Retinal pigment epithelial cell (primary cell): ENCODE measurements at places on chromosomes 12 and 14.
A peak's percentile ranks its signal among the peaks of the same experiment; 100 is the strongest.

GRCh38 chr12:4044736-4045730, 171.8 kb upstream of the PARP11 start:
- no peak for DNase-seq

DNA sequence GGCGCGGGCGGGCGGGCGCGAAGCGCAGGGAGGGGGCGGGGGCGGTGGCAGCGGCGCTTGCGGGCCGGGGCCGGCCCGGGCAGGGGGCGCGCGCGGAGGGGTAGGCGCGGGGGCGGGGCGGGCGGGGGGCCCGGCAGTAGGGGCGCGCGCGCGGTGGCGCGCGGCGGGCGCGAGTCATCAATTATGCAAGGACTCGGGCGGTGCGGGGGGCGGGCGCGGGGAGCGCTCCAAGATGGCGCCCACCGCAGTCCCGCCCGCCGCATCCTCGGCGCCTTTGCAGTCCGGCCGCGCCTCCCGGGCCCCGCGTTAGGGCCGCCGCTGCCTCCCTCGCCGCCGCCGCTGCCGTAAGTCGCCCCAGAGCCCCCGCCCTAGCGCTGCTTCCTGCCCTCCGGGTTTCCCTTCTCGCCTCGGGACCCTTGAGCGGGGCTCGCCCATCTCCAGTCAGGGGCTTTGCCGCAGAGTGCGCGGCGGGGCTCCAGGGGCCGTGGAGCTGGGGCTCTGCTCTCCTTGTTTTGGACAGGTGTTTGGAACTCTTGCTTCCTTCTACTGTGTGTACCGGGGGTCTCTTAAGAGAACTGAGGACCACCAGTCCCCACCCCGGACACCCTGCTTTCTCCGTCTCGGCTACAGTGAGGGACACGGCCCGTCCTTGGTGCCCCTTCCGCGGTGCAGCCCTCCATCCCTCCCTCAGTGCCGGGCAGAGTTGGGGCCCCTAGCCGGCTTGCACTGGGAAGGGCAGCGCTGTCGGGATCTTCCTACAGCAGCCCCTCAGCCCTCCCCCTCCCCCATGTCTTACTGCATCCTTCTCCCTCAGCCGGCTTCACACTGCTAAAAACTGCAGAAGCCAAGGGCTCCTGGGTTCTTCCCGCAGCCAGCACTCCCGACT, at the start of gene SCN8A:
Gene SCN8A (plus strand): TSS at position 218 of the 886 bp plus-strand sequence. CDS start 71,585 bp downstream, outside the sequence.
- DNase-seq, result peak; percentile 8

DNA sequence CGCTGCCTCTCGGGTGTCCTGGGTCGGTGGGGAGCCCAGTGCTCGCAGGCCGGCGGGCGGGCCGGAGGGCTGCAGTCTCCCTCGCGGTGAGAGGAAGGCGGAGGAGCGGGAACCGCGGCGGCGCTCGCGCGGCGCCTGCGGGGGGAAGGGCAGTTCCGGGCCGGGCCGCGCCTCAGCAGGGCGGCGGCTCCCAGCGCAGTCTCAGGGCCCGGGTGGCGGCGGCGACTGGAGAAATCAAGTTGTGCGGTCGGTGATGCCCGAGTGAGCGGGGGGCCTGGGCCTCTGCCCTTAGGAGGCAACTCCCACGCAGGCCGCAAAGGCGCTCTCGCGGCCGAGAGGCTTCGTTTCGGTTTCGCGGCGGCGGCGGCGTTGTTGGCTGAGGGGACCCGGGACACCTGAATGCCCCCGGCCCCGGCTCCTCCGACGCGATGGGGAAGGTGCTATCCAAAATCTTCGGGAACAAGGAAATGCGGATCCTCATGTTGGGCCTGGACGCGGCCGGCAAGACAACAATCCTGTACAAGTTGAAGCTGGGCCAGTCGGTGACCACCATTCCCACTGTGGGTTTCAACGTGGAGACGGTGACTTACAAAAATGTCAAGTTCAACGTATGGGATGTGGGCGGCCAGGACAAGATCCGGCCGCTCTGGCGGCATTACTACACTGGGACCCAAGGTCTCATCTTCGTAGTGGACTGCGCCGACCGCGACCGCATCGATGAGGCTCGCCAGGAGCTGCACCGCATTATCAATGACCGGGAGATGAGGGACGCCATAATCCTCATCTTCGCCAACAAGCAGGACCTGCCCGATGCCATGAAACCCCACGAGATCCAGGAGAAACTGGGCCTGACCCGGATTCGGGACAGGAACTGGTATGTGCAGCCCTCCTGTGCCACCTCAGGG, 679 bp downstream of the ARF6 start:
- DNase-seq, result no peak

DNA sequence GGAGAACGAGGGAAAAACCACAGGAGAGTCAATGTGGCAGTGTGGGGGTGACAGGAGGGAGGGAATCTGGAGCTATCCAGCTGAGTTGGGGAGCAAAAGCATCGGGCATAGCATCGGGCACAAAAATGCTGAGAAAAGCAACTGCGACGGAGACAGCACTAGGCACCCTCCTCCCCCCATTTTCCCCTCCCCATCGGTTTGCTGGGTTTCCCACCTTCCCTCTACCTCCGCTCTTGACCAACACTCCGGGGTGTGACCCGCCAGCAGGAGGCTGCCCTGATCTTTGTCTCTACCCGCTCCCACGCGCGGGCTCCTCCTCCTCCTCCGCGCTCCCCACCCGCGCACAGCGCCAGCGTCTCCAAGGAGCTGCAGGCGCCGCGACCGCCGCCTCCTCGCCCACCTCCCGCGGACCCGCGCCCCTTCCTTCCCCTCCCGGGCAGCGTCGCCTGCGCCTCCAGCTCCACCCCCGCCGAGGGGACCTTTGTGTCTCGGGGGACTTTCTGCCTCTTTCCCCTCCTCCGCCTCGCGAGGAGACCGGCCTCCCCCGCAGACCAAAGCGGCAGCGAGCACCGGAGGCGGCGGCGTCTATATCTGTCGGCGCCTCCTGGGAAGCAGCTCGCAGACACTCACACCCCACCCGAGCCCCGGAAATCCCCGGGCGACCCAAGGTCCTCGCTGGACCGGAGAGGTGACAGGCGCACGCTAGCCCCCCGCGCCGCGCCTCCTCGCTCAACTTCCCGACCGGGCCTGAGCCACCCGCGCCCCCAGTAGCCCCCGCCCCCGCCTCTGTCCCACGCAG, 920 bp downstream of the CDK17 start:
- no peak for DNase-seq

- DNase-seq, result no peak
Measured at GRCh38 chr12:104182144-104182543, 33.4 kb upstream of the TXNRD1 start.

- peak; percentile 40 for DNase-seq
Measured at GRCh38 chr12:26097046-26097878, 27.6 kb downstream of the BHLHE41 start.

DNA sequence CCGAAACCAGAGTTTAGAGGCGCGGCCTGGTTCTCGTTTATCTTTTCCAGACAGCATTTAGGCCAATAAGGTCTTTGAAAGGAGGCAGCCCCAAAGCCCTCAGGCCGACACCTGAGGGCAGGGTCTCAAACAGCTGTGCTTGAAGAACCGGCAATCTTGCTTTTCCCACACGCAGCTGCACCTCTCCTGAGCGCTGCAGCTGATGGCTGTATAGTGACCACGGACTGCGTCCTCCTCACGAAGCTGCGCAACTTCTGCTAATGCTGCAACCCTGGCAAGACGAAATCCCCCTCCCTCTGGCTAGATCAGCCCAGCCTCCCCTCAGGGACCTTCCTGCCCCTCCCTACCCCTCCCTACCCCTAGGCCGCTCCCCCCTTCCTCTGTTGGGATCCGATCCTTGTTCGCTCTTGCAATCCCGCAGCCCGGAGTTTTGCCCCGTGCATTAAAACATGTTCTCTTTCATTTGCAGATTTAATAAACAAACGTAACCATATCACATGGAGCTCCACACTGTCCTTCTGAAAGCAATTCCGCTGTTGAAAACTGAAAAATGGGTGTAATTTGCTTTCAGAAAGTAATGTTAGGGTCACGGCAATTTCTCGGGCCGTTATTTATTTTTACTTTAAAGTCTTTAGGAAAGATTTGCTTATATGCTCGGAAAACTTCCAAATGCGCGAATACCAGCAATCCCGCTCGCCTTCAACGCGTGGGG, 4.8 kb upstream of the PAX9 start:
- no peak for DNase-seq

GRCh38 chr12:89756585-89757398, 48.2 kb upstream of the ATP2B1 start:
- DNase-seq, result peak; percentile 82

DNA sequence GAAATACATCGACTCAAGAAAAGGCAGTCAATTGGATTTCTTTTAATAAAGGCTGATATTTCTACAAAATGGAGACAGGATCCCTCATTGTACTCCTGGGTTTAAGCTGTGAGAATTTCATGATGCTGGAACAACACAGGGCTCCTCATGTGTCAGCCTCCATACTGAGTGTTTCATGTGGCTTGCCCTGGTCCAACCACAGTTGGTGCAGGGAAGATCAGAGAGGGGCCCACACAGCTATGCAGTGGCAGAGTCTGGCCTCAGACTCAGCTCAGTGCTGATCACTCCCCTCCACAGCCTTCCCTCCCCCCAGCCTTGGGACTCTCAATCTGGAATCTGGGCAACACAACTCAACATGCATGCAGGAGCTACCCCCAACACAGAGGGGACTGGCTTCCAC, 122.5 kb upstream of the OVCH1 start:
- DNase-seq, result no peak

- no peak for DNase-seq
Measured at GRCh38 chr12:104699489-104700190, 242.9 kb downstream of the CHST11 start.

DNA sequence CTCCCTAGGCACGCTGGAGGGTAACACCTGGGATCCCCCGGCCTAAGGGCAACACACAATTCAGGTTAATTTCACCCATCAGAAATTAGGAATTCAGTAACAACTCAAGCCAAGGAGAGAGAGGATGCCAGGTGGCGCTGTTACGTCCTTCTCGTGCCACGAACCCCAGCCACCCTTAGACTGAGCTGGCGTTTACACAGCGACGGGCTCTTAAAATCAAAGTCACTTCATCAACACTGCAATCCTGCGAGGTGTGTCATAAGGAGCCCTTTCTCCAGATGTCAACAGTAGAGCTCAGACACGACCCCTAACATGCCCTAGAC, 110.6 kb upstream of the TMEM132D start:
- DNase-seq, result no peak

GRCh38 chr12:112514926-112515642, 96.3 kb downstream of the PTPN11 start:
- no peak for DNase-seq

GRCh38 chr14:77708749-77709148, 846 bp downstream of the SLIRP start:
- no peak for DNase-seq

DNA sequence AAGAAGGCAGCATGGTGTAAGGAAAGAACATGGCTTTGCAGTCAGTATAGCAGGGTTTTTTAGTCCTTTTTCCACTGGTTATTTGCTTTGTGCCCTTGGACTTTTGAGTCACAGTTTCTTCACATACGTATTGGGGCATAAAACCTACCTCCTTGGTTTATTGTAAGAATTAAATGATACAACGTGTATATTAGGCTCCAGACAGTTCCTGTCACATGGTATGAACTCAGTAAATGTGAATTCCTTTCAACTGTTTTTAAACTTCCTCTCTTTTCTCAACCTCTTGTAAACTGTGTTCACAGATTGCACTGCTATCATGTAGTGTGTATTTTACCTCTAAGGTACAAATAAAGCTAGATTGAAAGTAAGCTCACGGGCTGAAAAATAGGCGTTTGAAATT, 29.5 kb downstream of the MSRB3 start:
- no peak for DNase-seq

- DNase-seq, result no peak
Measured at GRCh38 chr12:47616440-47616839, 89.4 kb downstream of the RPAP3 start.

DNA sequence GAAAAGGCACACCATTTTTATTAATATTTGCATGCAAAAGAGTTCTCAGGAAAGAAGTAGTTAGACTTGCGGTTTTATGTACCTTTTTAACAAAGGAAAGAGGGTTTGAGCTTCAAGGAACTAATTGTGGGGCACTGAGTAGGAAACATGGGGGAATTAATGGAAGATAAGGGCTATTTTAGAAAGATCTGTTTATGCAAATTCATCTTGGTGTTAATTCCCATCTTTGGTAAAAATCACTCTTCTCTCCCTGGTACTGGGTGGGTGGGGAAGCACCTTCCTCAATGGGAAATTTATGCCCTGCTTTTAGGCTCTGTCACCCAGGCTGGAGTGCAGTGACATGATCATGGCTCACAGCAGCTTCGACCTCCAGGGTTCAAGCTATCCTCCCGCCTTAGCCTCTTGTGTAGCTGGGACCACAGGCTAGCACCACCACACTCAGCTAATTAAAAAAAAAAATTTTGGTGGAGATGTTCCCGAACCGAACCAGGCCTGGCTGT, 30.1 kb upstream of the RESF1 start:
- DNase-seq, result no peak

GRCh38 chr12:106006940-106007339, 131.8 kb downstream of the NUAK1 start:
- no peak for DNase-seq

GRCh38 chr12:70966996-70967790, 46.7 kb upstream of the PTPRR start:
- no peak for DNase-seq

DNA sequence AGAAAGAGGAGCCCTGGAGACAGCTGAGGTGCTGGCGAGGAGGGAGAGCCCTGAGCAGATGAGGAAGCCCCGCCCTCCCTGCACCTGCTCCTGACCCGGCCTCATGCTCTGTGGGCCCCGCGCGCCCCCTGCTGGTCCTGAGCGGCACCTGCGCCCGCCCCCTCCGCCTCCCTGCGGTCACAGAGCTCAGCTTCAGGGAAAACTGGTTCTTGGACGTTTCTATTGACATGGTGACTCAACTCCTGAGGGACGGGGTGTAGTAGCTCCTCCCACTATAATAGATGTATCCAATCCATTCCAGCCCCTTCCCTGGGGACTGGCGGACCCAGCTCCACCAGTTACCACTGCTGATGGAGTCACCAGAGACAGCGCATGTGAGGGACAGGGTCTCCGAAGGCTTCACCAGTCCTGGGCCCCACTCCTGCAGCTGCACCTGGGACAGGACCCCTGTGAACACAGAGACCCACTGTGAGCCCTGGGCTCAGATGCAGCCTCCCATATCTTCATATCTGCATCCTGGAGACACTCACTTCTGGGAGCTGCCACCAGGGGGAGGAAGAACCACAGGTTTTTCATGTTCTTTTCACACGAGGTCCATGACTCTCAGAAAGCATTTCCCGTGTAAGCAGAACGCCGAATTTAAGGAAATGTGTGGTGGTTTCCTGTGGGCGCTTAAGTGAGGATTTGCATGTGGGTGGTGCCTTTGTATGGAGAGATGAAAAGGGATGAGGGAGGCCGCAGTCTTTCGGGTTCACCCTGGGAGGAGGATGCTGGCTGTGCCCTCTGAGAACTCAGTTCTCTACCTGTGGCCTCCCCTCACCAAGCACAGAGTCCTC, 1346.4 kb downstream of the TMEM121 start:
- no peak for DNase-seq

- no peak for DNase-seq
Measured at GRCh38 chr14:103340480-103341212, 6.6 kb downstream of the EIF5 start.
